ENCODE measurements at places on chromosomes 5 and 9.

GRCh38 chr9:518540-518939 is 303.9 kb downstream of the DOCK8 start:
- DNase-seq: no peak

GRCh38 chr9:79433703-79434102 is 138.1 kb upstream of the TLE4 start:
- no peak for DNase-seq

- DNase-seq: no peak
Observed at GRCh38 chr9:130692321-130692720, 1.3 kb upstream of the EXOSC2 start.

DNA sequence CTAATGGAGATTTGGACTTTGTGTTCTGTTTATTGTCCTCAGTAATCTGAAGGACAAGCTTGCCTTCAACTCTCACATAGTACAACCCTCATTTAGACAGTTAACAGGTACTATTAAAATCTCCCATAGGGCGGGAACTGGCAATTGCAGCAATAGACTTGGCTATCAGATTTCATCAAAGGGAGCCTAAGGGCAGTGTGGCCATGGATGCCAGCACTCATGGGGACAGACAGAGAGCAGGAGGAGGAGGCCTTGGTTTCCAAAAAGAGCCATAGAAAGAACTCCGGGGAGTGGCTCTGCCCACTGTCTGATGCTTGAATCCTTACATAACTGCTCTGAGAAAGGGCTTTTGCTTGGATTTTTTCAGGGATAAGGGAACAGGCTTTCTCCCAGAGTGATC is 6.8 kb downstream of the SLC36A1 start:
- no peak for DNase-seq

- DNase-seq: no peak
Observed at GRCh38 chr9:38720083-38720745, at the start of gene FAM240B. Gene FAM240B (minus strand): TSS chr9:38720133. CDS start chr9:38703999, 16,134 bp downstream.

DNA sequence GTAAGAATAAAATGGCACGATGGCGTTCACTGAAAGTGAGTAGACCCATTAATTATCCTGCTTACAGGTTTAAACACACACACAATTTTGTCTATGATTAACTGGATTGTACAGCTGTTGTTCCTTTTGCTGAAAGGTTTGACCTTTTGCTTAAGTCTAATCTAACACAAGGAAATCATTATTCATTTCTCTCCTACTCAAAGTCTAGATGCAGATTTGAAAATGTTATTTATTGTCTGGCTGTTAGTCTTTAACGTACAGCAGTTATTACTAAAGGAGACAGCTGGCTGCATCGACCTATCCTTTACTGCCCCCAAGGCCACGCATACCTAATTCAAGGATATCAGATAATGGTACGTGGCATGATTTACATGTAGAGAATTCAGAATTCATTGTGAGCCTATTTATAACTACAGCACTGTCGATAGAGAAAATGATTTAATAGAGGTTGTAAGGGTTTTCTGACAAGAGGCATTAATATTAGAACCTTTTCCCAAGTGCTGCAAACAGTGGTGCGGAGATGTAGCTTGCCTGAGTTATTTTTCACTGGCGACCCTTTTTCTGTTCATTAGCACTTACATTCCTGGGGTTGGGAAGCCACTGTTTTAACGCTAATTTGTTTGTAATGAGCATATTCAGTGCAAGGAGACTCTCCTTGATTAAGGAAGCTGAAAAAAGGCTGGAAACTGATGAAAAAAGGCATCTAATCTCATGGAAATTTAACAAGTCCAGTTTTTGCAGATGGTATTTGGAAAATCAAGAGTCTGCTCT is 368.4 kb upstream of the GRAMD2B start:
- DNase-seq: no peak

GRCh38 chr9:581673-582497 is 259.6 kb upstream of the DMRT1 start:
- no peak for DNase-seq

GRCh38 chr5:9239626-9240025 is 306.2 kb downstream of the SEMA5A start:
- DNase-seq: no peak

GRCh38 chr5:172730981-172731679 is 39.9 kb downstream of the DUSP1 start:
- no peak for DNase-seq

DNA sequence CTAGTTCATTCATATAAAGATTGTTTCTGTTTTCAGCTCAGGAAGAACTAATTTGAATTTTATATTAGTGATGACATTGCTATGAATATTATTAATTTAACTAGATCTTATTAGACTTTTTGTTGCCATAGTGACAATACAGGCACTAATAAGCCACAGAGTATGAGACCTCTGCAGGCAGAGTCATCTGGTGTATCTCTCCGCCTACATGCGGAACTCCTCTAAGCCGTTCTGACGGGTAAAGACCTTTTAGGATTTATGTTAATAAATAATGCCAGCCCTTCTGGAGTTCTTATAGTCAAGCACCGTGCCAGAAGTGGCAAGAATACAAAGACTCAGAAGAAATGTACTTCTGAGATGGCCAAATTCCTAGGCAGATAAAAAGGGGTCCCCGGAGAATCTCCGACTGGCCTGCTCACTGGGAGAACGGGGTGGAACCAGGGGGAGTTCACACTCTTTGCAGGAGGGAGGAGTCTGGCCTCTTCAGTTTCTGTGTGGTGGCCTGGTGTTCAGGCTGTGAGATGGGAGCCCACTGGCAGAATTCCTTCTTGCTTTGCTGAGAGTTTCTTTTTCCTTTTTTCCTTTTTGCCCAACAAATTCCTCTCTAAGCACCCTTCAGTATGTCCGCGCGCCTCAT is 85.1 kb upstream of the IL12B start:
- DNase-seq: no peak

Data from thymus (tissue), 14 donors.